ENCODE measurements at places on chromosomes 6 and 20. TPM values are rescaled to one million over a fixed set of nuclear protein-coding genes. Genes with fewer than 3 reads are reported as not detected.
A peak's percentile ranks its signal among the peaks of the same experiment; 100 is the strongest.

- H3K4me1 ChIP-seq: no peaks in the 10 kb centered on the region
- no peak overlapping the region for H3K27ac ChIP-seq
- no peak overlapping the region for H3K4me3 ChIP-seq
Observed at GRCh38 chr20:10735195-10735949, 61.6 kb upstream of the JAG1 start.

GRCh38 chr6:158910484-158911440 lies 89.2 kb downstream of the RSPH3 start:
- H3K27ac ChIP-seq: peak overlapping the region; percentile 68
- no peaks in the 10 kb centered on the region for H3K27me3 ChIP-seq
- peak overlapping the region; percentile 31 for H3K4me3 ChIP-seq
- DNase-seq: peak; percentile 76
- H3K36me3 ChIP-seq: no peaks in the 10 kb centered on the region

- DNase-seq: no peak
- no peak overlapping the region for H3K27ac ChIP-seq
- no peaks in the 10 kb centered on the region for H3K36me3 ChIP-seq
- no peak overlapping the region for H3K4me3 ChIP-seq
Observed at GRCh38 chr6:169527306-169527705, 174.5 kb downstream of the WDR27 start.

NR2E1 gene
- total RNA-seq: 0.25 TPM

DNA sequence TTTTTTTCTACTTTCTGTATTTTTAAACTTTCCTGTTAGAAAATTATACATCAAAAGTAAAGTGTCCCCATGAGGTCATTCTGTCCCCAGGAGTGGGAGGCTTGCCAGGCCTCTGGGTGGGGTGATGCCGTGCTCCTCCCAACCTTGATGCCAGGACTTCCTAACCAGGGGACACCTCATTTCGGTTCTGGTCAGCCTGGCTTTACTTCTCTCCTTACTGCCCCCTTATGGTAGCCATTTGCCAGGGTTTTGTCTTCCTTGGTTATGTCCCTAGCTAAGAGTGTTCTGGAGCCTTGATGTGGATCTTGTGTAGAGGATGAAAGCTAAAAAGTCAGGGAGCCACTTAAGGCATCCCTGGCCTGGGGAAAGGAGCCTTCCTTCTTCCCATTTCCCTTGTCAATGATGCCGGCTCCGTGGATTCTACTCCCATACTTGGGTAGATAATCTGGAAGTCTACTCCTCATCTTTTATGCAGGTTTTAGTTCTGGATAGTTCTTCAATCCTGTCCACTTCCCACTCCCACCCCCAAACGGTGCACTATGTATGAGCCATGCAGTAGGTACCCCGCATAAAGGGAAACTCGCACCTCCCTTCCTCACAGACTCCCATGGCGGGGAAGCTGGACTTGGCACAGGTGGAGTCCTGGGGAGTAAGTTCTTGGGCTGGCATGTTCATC lies 164.1 kb upstream of the SALL4 start:
- no peak overlapping the region for H3K4me3 ChIP-seq
- H3K27ac ChIP-seq: no peak overlapping the region

GRCh38 chr20:34083137-34083536 lies 28.9 kb downstream of the EIF2S2 start:
- no peak for DNase-seq
- no peak overlapping the region for H3K27ac ChIP-seq
- no peaks in the 10 kb centered on the region for H3K27me3 ChIP-seq

- no peaks in the 10 kb centered on the region for H3K27me3 ChIP-seq
- peak; percentile 72 for DNase-seq
- H3K4me3 ChIP-seq: no peak overlapping the region
- H3K4me1 ChIP-seq: peaks cover 11% of the 10 kb centered on the region
- H3K27ac ChIP-seq: no peak overlapping the region
Observed at GRCh38 chr20:36454698-36455427, 86.5 kb upstream of the MYL9 start.

DNA sequence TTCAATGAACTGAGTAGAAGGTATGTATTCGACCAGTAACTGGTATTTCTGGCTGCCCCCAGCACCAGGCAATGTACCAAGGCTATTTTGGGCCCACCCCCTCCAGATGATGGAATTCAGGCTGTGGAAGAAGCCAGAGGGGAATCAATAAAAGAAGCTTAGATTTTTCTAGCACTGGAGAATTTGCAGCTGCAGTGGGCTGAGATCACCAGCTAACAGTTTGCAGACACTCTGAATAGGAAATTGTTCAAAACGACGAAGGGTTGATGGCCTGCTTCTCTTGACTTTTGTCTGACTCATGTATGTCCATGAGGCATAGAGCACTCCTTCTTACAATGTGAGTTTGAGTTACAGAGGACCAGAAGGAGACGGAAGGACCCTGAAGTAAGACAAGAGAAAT lies 32.4 kb upstream of the FBXO9 start:
- no peak overlapping the region for H3K27ac ChIP-seq
- peaks cover 10% of the 10 kb centered on the region for H3K36me3 ChIP-seq

GRCh38 chr6:161444464-161444863 lies 170.6 kb upstream of the AGPAT4 start:
- DNase-seq: peak; percentile 55
- no peaks in the 10 kb centered on the region for H3K27me3 ChIP-seq
- peaks cover 48% of the 10 kb centered on the region for H3K4me1 ChIP-seq
- no peak overlapping the region for H3K4me3 ChIP-seq
- H3K36me3 ChIP-seq: no peaks in the 10 kb centered on the region

DNA sequence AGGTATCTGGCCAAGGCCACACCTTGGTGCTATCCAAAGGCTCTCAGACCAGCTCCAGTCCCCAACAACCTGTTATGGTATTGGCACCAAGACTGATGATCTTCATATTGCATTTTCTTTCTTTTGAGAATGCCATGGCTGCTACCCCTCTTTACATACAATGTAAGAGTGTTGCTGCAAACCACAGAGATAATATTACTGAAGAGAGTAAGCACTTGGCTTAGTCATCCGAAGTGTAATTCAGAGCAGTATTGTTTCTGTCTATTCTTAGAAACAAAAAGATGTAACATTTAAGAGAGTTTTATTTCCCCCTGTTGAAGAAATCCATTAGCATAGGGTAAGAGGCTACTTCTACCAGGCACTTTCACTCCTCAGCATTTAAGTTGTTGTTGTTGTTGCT lies 212.5 kb downstream of the C6orf118 start:
- no peaks in the 10 kb centered on the region for H3K36me3 ChIP-seq
- no peaks in the 10 kb centered on the region for H3K4me1 ChIP-seq
- DNase-seq: no peak
- no peak overlapping the region for H3K27ac ChIP-seq
- H3K27me3 ChIP-seq: no peaks in the 10 kb centered on the region
- H3K4me3 ChIP-seq: no peak overlapping the region

DNA sequence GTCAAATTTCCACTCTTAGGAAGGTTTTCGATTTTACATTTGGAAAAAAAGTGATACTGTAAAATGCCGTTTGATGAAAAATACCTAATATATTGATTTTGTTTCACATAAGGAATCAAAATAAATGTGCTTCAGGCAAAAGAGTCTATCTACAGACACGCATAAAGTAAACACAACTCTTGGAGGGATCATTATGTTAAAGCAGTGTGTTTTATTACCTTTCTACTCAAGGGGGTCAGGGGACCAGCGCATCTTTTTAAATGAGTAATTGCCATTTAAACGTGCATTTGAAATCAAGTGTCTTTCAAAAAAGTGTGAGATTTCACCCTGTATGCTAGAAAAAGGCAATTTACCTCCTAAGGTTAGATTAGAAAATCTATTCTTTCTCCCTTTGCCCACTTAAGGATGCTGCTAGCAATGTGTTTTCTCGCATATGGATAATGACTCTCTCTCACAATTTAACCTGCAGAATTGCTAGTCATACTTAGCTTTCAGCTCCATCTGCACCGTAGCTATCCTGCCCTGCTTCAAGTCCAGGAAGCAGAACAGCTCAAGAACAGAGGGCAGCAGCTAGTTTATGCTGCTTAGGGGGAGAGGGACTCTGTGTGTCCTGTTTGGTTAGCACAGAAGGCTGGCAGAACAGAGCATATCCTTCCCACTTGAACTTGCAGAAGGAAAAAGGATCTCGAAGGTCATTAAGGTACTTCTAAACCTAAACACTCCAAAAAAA lies 35.0 kb downstream of the NKAIN2 start:
- H3K27me3 ChIP-seq: peaks cover 16% of the 10 kb centered on the region
- H3K36me3 ChIP-seq: no peaks in the 10 kb centered on the region
- H3K27ac ChIP-seq: no peak overlapping the region
- no peaks in the 10 kb centered on the region for H3K4me1 ChIP-seq
- no peak for DNase-seq

GRCh38 chr6:81938014-81938856 lies 185.8 kb upstream of the TENT5A start:
- H3K4me3 ChIP-seq: no peak overlapping the region
- H3K4me1 ChIP-seq: peaks cover 14% of the 10 kb centered on the region
- no peak overlapping the region for H3K27ac ChIP-seq

GRCh38 chr6:126546541-126547120 lies 206.7 kb downstream of the CENPW start:
- H3K4me1 ChIP-seq: no peaks in the 10 kb centered on the region
- no peak for DNase-seq
- H3K27me3 ChIP-seq: no peaks in the 10 kb centered on the region
- H3K36me3 ChIP-seq: no peaks in the 10 kb centered on the region
- no peak overlapping the region for H3K4me3 ChIP-seq
- no peak overlapping the region for H3K27ac ChIP-seq
